NCI-H1105 (cell line): ENCODE measurements at places on chromosomes 16 and 17.

- DNase-seq: no peak
Observed at GRCh38 chr17:29032857-29033197, 10.1 kb upstream of the PIPOX start.

DNA sequence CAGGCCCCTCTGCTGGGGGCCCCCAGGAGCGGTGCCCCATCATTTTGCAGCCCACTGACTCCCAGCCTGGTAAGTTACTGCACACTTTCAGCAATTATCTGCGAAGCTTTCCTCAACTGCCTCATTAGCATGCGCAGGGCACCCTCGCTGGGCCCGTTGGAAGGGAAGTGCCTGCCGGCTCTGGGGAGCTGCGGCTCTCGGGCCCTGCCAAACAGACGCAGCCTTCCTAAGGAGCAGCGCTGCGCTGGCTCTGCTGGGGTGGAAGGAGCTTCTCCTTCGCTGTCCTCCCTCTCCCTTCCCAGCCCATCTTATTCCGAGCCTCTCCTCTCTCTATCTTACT lies 71.0 kb downstream of the RBBP6 start:
- no peak for DNase-seq

DNA sequence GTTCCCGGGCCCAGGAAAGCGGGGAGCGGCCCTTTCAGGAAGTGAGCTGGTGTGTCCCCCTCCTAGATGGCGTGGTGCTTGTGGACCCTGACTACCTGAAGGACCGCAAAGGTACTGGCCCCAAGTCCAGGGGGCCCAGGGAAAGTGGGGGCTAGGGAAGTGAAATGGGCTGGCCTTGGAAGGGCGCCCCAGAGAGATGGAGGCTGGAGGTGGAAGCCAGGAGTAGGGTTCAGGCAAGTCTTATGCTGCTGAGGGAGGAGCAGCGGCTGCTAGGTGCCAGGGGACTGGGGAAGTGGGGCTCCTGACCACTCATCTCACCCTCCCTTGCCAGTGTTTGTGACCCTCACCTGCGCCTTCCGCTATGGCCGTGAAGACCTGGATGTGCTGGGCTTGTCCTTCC lies 5.6 kb downstream of the ARRB2 start:
- DNase-seq: no peak

DNA sequence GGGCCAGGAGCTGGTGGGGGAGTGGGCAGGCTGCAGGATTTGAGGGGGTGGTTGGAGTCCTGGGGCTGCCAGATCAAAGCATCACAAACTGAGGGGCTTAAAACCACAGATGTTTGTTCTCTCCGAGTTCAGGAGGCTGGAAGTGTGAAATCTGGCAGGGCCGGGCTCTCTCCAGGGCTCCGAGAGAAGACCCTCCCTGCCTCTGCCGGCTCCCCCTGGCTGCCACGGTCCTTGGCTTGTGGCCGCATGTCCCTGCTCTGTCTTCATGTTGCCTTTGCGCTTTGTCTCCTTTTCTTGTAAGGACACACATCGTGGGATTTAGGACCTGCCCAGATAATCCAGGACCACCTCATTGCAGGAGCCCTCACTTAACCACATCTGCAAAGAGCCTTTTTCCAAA lies 139.8 kb upstream of the GSE1 start:
- no peak for DNase-seq

DNA sequence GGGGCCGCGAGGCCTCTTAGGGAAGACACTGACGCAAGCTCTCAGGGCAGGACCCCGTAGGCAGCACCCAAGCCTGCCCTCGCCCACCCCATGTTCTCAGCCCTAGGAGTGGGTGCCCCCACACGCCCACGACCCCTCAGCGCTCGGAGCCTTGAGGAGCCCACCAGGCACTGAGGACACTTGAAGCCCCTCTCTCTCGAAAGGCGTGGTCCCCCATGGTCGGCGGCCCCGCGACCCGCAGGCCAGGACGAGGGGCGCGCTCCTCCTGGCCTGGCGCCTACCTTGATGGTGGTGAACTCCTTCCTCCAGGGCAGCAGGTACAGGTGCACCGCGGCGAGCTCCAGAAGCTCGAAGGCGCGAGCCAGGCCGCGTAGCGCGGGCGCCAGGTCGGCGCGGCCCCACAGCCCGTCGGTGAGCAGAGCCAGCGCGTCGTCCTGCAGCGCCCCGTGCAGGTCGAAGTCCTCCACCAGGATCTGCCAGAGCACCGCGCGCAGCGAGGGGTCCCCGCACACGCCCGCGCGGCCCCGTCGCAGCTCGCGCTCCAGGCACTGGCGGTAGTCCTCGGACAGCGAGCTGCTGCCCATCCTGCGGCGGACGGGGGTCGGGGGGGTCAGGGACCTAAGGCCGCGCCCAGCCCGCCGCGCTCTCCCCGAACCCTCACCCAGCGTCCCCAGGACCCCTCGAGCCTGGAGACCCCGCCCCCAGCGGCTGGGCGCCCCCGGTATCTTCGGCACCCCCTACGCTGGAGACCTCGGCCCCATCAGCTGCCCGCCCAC lies 668 bp downstream of the SPATA2L start:
- DNase-seq: peak; percentile 14

DNA sequence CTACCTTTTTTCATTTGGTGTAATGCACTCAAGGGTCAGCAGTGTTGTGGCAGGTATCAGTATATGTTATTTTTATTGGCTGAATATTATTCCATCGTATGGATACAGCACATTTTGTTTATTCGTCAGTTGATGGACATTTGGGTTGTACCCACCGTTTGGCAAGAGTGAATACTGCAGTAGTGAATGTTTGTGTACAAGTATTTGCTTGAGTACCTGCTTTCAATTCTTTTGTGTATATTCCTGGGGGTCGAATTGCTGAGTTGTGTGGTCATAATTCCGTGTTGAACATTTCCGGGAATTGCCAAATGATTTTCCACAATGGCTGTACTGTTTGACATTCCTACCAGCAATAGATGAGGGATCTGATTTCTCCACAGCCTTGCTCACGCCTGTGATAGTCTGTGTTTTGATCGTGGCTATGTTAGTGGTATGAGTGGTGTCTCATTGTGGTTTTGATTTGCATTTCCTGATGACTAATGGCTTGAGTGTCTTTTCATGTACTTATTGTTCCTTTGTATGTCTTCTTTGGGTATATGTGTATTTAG lies 108.4 kb downstream of the OR1D5 start:
- DNase-seq: no peak

- no peak for DNase-seq
Observed at GRCh38 chr16:74226338-74226954, 70.2 kb upstream of the PSMD7 start.

- DNase-seq: no peak
Observed at GRCh38 chr17:48530887-48531272, at the start of gene HOXB1. TSS of gene HOXB1 (minus strand) at chr17:48531011. CDS start at chr17:48530904, 107 bp downstream.

DNA sequence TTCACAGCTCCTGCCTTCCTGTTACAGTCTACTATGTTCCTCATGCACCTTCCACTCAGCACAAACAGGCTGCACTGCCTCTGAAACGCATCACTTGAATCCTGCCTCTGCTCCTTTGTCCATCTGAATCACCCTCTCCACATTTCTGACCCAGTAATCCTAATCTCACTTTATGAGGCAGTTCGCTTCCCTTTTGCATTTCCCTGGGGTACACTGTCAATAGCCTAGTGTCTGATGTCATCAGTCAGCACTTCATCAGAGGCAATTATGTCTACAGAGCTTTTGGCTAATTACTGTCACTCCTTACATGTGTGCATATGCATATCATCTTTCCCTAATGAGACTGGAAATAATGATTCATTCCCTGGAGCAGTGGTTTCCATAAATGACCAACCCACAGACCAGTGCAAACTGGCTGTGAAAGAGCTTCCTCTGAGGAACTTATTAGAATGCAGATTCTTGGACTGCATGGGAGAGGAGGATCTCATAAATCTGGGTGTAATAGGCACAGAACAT lies 23.6 kb downstream of the CA4 start:
- no peak for DNase-seq
